C1 segment of cervical spinal cord (tissue), 14 donors: ENCODE measurements at places on chromosomes 3 and 15.

DNA sequence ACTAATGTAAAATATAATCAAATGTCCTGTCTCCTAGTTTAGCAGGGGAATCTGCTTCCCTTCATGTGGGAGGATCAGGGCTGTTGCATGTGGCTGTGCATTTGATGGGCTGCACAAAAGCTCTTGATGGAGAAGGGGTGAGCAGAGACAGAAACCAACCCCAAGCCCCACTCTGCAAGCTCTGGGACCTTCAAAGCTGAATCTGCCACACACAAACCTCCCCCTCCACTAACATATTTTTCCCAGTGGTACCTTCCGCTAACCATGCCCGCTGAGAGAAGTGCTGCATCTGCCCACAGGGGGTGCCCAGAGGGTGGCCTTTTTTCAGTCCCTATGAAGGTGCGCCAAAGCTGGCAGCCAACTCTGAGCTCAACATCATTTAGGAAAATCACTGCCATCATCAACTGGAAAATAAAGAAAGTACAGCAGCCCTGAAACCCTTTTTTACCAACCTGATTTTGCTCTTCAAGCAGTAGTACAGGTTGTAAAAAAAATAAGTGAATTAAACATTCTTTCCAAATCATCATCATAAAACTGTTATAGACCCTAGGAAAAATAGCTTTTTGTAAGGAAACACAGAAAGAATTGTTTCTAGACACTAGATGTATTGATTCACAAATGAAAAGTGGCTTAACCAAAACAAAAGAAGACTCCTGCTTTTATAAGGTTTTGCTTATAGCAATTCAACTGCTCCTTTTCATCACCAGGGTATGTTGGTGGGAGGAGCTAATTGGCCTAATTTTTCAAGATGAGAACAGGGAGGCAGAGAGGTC is 97.0 kb downstream of the HHLA2 start:
- no peak for DNase-seq

GRCh38 chr3:108320746-108321350 is 24.5 kb downstream of the HHLA2 start:
- DNase-seq = no peak

DNA sequence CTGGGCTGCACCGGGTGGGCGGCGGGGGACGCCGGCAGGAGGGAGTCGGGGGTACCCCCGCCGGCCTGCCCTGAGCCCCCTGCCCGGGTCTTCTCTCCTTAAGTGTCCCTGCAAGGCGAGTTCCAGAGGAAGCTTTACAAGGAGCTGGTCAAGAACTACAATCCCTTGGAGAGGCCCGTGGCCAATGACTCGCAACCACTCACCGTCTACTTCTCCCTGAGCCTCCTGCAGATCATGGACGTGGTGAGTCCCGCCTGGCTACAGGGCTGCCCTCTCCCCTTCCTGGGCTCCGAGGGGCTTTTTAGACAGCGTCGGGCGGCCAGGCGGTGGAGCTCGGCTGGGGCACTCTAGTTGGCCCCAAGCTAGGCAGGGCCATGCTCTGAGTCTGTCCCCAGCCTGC is 480 bp downstream of the CHRNA7 start:
- DNase-seq = no peak

GRCh38 chr3:197487911-197488391 is 67.8 kb downstream of the BDH1 start:
- no peak for DNase-seq

DNA sequence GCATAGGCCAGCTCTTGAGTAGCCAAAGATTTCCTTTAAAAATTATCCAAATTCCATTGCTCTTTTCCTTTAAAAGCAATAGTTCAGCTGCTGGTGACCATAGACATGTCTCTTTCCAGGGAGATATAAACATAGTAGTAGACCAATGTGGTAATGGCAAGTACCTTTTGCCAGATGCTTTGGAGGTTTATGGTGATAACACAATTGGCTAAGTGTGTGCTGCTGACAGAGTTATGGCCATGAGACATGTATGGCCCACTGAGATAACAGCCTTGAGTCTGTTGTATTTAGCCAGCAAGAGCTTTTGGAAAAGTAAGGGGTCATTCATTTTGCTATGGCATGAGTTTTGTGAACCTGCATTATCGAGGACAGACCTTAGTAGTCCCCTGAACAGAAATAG is 1146.8 kb downstream of the TUSC7 start:
- no peak for DNase-seq

DNA sequence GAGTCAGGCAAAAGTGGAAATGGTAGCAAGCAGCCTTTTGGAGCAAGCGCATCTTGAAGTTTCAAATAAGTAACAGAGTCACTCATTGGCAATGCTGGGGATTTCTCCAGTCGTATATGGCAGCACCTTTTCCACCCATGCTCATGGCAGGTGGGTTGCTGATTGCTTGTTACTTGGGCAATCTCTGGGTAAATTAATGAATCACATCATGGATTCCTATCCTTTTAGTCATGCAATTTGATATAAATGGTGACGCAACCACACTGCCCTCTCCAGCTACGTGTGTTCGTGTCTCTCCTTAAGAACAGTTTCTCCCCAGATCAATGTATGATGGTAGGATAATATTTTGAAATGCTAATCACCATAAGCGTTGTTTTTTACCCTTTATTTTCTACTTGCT is 339.9 kb upstream of the KCNH8 start:
- no peak for DNase-seq
